ENCODE measurements at places on chromosomes 12 and 14.

GRCh38 chr14:102973706-102974285 lies 51.3 kb downstream of the AMN start:
- no peak for DNase-seq

- DNase-seq: peak; percentile 23
Observed at GRCh38 chr12:53097564-53098353, at the start of gene IGFBP6. Gene IGFBP6, plus strand, starts transcription at chr12:53097667. Its CDS starts 51 bp downstream, at chr12:53097718.

DNA sequence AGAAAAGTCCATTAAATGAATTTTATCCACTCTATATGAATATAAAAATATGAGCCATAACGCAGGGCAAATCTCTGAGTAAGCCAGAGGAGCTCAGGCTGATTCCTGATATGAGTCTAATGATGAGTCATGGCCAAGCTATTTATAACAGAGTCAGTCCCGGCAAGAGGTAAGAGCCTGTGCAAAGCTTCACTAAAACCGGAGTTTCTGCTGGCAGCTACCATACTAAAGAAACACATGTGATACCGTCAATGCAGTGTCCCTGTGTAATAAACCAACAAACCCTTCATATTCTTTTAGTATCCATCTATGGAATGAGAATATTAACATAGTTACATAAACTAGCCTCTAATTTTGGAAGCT lies 319.4 kb downstream of the KCNC2 start:
- DNase-seq: no peak

GRCh38 chr14:71597287-71597920 lies 334.8 kb upstream of the RGS6 start:
- DNase-seq: no peak

DNA sequence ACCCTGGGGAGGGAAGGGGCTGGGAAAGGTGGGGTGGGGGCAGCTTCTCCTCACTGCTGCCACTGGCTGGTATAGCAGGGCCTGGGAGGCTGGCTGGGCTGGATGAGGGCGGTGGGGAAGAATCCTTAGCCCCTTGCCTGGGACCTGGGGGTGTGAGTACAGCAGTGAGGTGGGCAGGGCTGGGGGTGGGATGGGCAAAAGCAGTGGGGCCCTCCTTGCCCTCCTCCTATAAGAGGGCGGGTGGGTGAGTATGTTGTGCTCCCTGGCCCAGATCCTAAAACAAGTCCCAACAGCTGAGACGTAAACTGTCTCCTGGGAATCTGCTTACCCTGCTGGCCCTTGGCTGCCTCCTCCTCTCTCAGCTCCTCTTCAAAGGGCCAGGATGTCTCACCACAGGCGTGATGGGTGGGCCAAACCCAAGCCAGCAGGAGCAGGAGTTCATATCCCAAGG lies 2.2 kb downstream of the NCKAP5L start:
- DNase-seq: no peak

- no peak for DNase-seq
Observed at GRCh38 chr14:23056145-23056955, 970 bp downstream of the CDH24 start.

DNA sequence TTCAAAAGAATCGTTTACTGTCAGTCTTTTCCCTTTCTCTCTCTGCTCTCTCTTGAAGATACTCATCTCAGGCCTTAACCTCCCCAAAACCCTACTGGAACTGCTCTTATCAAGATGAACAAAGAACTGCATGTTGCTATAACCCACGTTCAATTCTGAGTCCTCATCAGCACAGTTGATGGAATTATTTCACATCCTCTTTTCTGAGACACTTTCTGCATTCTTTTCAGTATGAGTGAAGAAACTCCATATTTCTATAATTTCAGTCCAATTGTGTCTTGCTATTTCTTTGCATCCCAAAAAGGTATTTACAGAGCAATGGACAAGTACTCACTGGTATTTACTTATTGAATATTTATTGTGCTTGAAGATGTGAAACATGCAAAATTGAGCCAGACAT lies 160.1 kb upstream of the CPNE8 start:
- no peak for DNase-seq

- no peak for DNase-seq
Observed at GRCh38 chr14:99718031-99718810, 34.1 kb downstream of the CYP46A1 start.

DNA sequence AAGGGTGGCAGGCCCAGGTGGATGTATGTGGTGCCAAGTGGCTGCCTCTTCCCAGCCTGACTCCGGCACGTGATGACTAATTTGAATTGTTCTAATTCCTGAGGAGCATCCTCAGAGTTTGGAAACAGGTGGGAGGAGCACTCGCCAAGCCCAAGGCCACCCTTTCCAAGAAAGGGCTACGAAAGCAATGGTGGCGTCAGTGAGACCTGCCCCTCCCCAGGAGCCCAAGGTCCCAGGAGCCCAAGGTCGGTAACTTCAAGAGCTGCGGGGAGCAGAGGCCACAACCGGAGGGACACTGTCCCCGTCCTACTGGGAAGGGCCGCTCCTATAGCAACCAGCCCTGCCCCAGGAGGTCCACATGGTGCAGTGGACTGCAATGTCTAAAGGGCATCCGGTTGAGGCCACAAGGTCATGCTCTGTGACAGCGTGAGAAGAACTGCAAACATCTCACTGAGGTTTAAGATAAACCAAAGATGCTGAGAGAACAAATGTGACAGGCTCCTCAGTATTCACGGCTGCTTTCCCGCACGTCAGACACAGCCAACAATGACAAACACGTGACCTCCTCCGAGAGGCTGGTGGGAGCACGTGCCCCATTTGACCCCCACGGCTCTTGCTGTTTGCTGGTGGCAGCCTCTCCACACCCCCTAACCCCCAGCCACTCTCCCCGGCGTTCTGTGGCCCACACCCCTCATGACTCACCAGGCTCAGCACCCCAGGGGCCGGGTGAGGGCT lies 79.6 kb downstream of the ITPK1 start:
- DNase-seq: no peak

GRCh38 chr12:80205960-80206359 lies 106.6 kb downstream of the OTOGL start:
- no peak for DNase-seq

DNA sequence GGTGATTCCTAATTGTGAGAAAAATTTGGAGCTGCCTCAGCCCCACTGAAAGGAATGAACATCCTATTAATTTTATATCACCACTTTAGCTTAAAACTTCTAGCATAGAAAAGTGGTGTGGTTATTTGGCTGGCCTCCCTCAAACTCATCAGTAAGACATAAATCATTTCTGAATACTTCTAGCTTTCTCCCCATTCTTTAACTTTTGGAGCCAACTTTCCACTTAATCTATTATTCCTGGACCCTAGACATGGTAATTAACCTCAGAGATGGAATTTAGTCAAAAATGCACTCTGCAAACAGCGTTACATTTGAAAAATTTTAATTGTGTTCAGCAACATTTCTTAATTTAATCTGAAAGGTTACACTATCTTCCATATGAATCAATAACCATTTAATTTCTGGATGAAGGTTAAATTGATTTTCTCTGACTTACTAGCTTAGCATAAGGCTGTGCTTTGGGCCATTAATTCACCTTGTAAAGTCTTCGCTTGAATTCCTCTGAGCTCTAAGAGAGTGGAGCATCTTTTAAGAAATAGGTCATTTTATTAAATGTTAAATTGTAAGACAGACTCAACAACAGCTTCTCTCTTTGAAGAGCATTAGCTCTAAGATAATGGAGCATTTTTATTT lies 753.6 kb upstream of the STXBP6 start:
- no peak for DNase-seq

- no peak for DNase-seq
Observed at GRCh38 chr12:23463172-23463571, 486.3 kb downstream of the SOX5 start.

- no peak for DNase-seq
Observed at GRCh38 chr12:93698307-93699092, 21.3 kb downstream of the CRADD start.

GRCh38 chr12:32515137-32515873 lies 115.9 kb downstream of the FGD4 start:
- no peak for DNase-seq

DNA sequence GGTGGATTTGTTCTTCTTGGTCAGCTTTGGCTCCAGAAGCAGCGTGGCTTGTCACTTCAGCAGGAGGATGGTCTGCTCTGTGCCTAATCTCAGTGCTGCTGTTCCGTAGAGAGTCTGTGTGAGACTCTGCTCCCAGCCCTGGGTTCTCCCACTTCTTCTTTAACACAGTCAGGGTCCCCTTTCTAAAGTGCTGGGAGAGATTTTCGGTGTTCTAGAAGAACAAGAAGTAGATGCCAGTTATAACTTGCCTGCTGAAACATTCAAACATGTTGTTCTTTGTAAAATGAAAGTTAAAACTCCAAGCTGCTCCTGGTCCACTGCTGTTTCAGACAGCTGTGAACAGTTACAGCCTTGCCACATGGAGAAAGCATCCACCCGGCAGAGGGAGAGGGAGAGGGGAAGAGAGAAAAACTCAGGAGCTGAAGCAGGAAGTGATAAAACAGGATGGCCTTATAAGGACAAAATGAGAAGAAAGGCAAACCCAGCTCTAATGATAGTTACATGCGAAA lies 55.2 kb upstream of the CERS5 start:
- no peak for DNase-seq

DNA sequence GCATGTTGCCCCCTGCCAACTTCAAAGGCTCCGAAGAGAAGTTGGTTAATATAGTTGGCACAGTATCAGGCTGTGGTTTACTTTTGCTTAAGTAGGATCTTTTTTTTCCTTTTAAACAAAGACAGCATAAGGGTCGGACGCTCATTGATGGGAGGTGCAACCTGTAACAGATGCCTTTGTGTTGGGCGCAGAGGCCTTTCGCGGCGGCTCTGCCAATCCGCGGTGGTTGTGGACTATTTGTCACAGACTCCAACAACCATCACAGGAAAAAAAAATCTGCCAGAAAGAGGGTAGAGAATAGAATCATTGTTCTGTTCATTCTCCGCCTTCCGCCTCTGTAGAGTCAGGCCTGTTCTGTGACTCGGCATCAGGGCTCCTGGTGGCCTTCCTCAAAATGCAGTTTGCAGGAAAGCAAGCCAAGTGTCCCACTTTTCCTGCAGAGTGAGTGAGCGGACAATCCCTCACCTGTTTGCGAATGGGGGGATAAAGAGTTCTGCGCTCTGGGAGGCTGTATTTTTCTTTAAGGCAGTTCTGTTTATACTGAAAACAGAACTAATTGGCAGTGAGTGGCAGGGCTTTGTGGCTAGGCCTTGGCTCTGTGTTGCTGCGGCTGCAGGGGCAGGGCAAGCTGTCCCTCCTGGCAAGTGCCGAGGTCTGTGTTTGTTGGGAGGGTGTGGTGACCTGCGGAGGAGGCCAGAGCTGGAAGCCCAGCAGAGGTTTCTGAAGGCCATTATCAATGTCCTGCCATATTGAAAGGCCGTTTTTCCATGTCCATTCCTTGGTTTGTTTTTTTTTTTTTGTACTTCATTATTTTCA lies 83.0 kb upstream of the PIWIL1 start:
- no peak for DNase-seq

- DNase-seq: no peak
Observed at GRCh38 chr12:29148911-29149690, at the start of gene FAR2. Gene FAR2, plus strand, starts transcription at chr12:29149278. Its CDS starts 121,172 bp downstream, at chr12:29270450.

DNA sequence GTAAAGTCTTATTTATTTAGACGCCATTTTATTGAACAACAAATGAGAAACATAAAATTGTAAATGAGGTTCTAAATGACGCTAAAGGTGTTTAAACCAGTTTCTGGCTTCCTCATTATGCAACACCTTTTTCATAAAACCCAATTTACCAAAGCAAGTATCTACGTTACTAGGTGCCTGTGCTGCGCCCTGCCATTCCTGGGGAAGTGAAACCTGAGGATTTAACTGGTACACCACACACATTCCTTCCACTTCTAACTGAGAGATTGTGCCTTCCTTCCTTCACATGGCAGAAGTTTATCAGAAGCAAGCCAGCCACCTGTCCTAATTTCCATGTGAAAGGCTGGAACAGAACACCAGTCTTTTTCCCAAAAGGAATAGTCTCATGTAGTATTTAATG lies 40.3 kb upstream of the GCH1 start:
- no peak for DNase-seq

DNA sequence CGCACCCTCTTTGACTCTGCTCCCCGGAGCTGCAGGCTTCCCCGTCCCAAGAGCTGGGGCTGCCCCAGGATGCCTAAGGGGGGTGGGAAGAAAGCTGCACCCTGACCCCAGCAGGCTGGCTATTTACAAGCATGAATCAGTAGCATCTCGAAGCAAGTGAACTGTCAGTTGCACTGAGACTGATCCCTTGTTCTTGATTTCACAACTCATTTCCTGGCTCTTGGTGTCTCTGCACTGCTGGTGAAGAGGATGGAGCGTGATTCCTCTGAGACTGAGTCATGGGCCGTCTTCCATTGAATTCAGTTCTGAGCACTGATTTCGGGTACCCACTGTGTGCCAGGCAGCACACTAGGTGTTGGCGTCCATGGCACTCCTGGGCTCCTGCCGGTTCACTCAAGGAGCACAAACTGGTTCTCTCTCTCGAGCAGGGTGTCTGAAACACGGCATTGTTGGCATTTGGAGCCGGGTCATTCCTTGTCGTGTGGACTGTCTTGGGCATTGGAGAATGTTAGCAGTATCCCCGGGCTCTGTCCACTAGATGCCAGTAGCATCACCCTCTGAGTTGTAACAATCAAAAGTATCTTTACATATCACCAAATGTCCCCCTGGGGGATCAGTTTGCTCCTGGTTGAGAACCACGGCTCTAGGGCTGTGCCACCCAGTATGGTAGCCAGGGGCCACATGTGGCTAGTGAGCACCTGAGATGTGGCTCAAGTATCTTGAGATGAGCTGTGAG lies 86.9 kb downstream of the RIN3 start:
- no peak for DNase-seq

DNA sequence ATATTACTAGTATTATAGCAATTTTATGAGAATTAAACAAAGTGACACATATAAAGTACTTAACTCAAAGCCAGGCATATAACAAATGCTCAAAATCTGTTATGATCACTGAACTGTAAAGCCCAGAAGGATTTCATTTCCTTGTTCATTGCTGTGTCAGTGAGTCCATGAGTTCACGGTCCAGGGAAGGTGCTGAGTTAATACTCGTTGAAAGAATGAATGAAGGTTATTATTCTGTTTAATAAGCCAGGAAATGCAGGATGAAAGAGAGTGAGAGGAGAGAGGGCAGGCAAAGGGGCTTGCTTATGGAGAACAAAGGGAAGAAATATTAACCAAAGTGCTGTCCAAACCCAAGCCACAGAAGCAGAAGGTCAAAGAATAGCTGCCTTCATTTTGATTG lies 40.2 kb upstream of the NT5DC3 start:
- DNase-seq: no peak
